ENCODE measurements at places on chromosomes 13 and 19.

DNA sequence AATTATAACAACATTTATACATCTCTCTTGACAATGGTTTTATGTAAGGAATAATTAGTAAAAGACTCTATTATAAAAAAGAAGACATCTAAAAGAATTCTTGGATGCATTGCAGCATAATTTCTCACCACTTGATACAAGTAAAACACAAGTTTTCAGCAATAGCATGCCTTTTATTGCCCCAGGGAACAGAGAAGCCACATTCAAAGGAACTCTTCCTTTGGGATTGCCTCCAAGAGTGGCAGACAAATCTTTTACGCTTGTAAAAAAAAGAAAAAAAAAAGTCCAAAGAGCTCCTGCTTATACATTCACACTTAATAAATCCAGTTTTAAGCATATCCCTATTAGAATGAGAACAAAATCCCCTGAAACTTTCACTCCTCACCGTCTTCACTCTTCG lies 2357.8 kb upstream of the PCDH20 start:
- DNase-seq: no peak

GRCh38 chr19:7831452-7831851 lies 1.4 kb downstream of the EVI5L start:
- no peak for DNase-seq

DNA sequence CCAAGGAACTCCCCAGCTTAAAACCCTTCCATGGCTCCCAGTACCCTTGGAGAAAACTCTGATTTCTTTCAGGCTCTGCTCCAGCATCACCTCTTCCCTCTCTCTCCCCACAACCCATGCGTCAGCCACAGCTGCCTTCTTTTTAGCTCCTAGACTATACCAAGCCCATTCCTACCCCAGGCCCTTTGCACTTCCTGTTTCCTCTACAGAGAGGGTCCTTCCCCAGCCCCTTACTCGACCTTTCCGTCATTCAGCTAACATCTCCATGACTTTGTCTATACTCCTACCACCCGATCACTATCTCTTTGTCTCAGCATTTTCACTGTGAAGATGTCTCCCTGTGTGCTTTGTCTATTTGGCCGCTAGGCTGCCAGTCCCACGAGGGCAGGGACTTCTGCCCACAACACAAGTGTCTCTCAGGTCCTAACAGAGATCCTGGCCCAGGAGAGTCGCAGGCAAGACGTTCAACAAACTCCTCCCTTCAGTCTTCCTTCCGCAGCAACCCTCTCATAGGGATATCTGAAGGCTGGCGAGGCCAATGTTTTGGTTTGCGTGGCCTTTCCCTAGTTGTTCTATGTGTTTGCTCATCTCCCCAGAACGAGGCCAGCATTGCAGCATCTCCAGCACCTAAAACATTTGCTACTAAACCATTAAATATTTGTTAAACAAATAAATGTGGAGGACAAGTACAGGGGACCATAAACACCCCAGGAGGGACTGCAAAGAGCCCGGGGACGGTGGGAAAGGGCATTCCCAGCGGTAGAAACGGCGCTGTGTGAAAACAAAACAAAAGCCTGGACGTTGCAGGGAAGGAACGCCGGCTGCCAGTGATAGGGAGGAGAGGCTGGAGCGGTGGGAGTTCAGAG lies 816 bp downstream of the CCNP start:
- no peak for DNase-seq

DNA sequence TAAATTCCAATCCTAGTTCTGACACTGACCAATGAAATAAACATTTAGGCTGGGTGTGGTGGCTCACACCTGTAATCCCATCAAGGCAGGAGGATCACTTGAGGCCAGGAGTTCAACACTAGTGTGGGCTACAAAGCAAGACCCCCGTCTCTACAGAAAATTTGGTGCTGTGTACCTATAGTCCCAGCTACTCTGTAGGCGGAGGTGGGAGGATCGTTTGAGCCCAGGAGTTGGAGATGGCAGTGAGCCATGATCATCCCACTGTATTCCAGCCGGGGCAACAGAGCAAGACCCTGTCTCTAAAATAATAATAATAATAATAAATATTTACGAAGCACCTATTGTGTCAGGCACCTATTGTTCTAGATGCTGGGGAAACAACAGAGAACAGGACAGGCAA lies 6.7 kb downstream of the IRGQ start:
- no peak for DNase-seq

- no peak for DNase-seq
These were observed 13.6 kb upstream of the EPSTI1 start for GRCh38 chr13:43005460-43006236.

DNA sequence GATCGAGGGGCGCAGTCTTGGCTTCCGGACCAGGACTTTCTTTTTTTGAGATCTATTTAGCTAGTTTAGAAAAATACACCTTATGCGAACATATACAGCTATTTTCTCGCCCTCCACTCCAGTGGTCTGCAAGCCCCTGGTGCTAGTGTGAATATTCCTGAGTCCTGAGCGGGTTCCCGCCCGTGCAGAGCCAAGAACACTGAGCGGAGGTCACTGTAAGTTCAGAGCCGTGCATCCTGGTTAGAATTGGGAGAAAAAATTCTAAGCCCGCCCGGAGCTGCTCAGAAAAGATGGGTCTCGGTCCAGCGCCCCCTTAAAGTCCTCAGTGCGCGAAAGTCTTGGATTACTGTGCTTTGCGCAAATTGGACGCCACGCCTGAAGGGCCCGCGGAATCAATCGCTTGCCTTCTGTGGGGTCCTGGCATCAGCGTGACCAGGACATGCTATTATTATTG lies 117.7 kb downstream of the KCNRG start:
- DNase-seq: no peak

DNA sequence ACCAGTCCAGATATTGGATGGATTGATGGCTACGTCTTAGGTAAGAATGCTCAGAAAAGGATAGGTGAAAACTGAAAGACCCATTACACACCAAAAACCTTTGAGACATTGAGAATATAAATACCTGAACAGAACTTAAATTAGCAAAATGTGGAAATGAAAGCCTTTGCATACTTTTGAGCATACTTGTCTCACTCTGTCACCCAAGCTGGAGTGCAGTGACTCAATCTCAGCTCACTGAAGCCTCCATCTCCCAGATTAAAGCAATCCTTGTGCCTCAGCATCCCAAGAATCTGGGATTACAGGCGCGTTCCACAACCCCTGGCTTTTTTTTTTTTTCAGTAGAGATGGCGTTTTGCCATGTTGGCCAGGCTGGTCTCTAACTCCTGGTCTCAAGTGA lies 695.3 kb downstream of the DACH1 start:
- DNase-seq: no peak

DNA sequence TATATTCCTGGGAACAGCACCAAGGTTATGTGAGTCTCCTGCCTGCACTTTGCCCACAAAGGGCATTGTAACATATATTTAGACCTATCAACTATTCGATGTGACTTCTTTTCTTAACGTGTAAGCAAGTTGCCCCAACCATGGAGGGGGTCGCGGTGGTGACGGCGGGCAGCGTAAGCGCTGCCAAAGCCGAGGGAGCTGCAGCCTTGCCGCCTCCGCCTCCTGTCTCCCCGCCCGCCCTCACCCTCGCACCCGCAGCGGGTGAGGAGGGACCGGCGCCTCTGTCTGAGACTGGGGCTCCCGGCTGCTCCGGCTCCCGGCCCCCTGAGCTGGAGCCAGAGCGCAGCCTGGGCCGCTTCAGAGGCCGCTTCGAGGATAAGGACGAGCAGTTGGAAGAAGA lies 59.0 kb downstream of the ZNF676 start:
- no peak for DNase-seq

DNA sequence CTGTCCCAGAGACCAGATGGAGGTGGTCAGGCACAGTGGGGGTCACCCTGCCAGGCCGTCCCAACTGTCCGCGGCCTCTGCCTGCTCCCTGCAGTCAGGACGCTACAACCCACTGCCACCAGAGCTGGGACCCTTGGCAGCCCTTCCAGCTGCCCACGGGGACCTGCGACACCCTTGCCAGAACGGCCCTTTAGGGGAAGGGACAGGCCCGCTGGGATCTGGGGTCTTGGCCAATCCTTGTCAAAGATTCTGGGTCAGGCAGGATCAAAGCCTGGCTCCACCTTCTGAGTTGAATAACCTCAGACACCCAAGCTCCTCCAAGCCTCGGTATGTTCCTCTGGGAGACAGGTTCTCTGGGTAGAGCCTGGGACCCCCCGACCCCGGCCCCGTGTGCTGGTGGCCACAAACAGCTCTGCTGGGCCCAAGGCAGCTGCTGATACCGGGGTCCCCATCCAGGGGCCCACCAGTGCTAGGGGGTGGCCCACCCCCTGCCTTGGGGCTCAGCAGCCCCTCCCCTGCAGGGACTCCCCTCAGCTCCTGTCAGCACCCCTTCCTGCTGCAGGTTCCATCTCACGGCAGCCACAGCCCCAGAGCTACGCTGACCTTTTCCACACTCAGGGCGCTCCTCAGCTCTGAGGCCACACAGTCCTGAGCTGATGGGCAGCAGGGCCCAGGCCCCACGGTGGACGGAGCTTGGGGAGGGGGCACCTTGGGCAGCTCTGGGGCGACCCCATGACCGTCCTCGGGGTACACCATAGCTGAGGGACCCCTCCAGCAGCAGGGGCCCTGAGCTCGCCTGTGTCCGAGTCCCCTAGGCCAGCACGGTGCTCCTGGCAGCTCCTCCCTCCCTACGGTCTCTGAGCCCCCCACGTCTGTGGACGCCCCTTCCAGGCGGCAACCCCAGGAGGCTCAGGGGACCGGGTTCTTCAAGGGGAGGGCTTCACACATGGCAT lies 18.4 kb downstream of the SBNO2 start:
- no peak for DNase-seq

DNA sequence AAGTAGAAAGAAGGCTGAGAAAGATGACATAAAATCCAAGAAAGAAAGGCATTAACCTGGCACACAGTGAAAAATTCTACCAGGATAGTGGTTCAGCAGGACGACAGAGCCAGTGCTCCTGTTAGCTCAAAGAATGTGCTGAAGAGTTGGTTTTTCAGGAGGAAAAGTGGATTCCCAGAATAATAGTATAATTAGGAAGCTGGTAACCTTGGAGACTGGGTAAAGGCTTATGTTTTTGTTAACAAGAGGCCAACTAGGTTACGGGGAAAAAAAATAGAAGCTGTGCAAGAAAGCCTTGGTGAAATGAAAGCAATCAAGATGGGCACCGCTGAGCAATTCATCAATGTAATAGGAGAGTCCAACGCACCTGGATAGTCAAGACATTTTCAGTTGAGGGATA lies 54.7 kb downstream of the SLC15A1 start:
- DNase-seq: no peak

DNA sequence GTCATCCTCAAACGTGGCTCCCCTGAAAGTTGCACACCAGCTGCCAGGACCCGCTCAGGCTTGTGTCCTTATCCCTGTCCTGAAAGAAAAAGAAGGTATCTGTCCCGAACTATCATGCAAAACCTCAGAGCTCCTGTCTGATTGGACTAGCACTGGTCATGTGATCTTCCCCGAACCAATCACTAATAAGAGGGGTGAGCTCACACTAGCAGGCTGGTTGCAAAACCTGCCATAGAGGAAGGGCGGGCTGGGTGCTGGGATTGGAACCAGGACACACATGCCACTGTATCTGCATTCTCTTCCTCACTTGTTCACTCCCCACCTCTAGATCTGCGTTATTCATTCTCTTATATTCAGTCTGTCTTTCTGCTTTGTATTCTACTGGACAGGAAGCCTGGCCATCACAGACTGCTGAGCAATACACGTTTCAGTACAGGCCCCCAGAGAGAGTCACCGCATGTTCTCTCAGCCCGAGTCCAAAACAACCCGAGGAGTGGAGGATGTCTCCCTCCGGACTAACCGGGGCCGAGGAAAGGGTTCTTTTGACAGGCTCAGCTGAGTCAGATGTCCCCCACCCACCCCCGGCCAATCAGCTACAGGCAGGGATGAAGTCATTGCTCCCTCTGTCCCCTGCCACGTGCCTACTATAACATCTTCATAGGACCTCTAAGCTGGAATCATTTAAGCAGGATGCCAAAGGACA lies 97.7 kb downstream of the SIPA1L3 start:
- DNase-seq: no peak

DNA sequence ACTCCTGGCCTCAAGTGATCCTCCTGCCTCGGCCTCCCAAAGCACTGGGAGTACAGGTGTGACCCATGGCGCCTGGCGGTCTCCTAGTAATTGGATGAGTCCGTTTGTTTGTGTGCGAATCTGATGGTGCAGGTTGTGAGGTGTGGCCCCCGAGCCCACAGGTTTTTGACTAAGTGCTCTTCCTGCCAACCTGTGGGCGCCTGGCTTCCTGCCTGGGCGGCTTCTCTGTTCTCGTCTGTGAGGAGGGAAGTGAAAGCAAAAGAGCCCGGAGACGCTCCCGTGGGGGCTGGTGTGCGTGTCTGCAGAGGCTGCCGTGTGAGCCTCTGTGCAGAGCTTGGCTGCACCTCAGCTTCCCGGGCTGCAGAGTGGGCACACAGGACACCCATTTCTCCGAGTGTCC lies 10.0 kb downstream of the ARHGAP45 start:
- DNase-seq: no peak

DNA sequence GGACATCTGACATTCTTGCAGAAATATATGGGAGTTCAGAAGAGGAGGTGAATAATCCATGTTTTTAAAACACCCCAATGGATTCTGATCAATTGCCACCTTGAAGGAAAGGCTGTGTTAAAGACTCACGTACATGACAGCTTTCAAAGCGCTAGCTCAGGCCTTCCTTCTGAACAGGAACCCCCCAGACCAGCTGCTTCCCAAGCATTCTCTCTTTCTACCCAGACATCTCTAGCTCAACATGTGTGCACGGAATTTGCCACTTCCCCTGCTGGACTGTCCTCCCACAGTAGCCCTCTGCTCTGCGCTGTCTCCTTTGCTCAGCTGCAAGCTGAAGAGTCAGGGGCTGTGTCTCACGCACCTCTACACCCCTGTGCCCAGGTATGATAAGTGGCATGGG lies 54.5 kb downstream of the STK24 start:
- no peak for DNase-seq

GRCh38 chr13:101576977-101577376 lies 124.5 kb downstream of the ITGBL1 start:
- DNase-seq: no peak

DNA sequence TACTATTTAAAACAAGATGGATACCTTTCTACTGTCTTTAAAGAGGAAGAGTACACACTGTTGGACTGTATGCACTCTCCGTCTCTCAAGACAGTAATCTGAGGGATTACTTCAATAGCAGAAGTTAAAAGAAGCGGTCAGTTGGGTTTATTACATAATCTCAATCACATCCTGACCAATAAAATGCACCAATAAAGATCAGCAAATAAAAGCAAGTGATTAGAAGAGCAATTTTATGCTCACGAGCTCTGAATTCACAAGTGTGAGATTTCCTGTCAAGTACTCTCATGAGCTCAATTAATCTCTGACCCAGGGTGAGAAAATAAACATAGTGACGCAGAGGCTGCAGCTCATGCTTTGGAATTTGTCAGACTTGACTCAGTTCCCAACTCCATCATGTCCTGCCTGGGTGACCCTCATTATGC lies 12.2 kb downstream of the ABCC4 start:
- DNase-seq: no peak

GRCh38 chr13:44818428-44818827 lies 170.8 kb downstream of the NUFIP1 start:
- DNase-seq: no peak
